ENCODE measurements at places on chromosomes 7 and 10.

- DNase-seq, result no peak
These were observed 19.0 kb upstream of the RHOBTB1 start for GRCh38 chr10:60962946-60963345.

GRCh38 chr10:47095211-47095610, 184.0 kb downstream of the PTPN20 start:
- no peak for DNase-seq

DNA sequence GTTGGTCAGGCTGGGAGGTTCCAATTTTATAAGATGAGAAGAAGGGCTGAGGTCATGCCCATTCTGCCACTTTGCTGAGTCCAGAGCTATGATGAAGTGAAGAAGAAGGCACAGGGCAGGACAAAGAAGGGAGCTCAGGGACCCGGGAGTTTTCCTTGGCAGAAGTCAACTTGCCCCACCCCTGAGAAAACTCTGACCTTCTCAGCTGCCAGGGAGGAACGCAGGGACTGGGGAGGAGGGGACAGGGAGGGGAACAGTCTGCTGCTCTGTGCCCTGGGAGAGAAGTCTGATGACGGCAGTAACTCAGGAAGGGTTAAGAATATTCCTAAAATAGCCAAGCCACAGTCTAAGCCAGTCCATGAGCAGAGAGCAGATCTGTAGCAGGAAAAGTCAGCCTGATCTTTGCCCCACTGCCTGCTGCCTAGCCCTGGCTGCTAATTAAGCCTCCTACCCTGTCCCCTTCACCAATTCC, 11.7 kb downstream of the ADIRF start:
- DNase-seq, result peak; percentile 66

DNA sequence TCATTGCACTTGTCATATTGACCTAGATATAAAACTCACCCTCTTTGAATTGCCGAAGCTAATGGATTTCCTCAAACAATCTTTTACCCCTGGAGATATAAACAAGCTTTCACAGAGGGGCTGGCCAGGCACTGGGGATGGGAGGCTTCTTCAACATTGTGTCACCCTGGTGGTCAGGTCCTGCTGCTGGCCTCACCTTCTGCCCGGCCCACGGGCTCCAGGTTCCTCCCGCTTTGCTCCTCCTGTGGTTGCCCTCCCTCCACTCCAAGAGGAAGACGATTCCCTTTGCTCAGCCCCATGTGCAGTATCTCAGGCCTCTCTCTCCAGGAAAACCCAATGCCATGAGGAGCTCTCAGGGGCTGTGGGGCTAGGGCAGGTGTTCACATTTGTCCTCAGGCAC, 118.1 kb upstream of the ADCY1 start:
- no peak for DNase-seq

- no peak for DNase-seq
These were observed 92.9 kb upstream of the DUSP5 start for GRCh38 chr10:110404825-110405224.

DNA sequence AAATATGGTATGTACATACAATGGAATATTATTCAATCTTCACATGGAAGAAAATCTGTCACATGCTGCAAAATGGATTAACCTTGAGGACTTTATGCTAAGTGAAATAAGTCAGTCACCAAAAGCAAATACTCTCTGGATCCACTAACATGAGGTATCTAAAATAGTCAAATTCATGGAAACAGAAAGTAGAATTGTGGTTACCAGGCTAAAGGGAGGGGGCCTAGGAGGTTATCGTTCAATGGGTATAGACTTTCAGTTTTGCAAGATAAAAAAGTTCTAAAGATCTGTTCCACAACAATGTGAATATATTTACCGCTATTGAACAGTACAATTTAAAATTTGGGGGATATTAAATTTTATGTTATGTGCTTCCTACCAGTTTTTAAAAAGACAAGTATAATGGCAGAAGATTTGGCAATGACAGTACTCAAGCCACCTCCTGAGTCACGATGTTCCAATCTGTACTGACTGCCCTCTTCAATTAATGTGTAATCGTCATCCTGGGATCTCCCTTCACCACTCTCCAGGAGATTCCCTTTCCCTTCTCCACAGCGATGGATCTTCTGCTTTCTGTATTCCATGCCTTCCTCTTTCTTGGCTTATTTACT, 32.3 kb upstream of the IL6 start:
- DNase-seq, result no peak

DNA sequence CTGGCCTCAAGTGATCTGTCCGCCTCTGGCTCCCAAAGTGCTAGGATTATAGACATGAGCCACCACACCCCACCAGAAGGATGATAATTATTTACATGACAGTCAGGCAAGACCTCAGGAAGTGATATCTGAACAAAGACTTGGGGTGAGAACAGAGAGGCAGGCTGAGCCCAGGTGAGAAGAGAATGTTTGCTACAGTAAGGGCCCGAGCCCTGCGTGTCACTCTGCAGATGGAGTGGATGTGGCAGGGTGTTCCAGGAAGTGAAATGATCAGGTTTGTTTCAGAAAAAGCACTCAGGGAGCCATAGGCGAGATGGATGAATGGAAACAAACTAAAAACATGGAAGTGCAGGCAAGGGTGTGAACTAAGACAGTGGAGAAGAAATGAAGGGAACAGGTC, 22.2 kb downstream of the SFMBT2 start:
- DNase-seq, result no peak

- DNase-seq, result no peak
These were observed 14.4 kb upstream of the CUBN start for GRCh38 chr10:17144032-17144431.

- no peak for DNase-seq
These were observed 55.2 kb upstream of the FAM133B start for GRCh38 chr7:92645114-92646061.

- peak; percentile 54 for DNase-seq
These were observed 48.4 kb downstream of the TMEM26 start for GRCh38 chr10:61404751-61405150.

GRCh38 chr7:142836426-142836825, 18.4 kb upstream of the EPHB6 start:
- no peak for DNase-seq

DNA sequence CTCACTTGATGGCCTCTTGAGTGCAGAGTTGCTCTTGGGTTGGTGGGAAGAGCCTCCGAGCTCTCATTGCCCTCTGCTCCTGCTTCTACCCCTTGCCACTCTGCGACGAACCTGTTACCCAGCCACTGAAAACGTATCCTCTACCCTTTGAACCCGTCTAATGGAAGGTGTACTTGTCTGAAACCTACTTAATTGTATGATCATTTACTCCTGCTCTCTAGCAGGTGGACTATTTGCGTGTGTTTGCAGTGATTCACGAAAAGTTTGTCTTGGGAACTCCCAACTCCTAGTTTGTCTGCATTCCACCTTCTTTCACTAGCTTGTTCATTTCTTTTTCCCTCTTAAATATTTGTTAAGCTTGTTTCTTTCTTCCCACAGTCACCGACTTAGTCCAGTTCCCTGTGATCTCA, 503 bp downstream of the CROT start:
- no peak for DNase-seq

- DNase-seq, result no peak
These were observed 1355.5 kb upstream of the LRRTM3 start for GRCh38 chr10:65570143-65571010.

DNA sequence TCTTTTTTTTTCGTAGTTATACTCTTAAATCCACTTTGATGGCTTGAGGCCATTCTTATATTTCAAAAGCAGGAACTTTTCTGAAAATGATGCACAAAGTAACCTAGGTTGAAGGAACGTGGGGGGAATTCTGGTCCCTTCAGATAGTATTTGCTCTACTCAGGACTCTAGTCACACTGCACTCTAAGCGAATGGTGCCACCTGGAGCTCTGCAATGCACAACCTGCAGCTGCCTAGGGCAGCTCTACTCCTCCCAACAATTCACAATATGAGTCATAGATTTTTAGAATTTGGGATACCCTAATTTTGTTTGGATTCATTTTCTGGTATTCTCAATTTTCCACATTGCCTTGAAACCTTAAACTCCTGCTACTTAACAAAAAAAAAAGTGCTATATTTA, 17.3 kb downstream of the SYPL1 start:
- no peak for DNase-seq
